ENCODE measurements at places on chromosomes 7 and 10. TPM values are rescaled to one million over a fixed set of nuclear protein-coding genes. Genes with fewer than 3 reads are reported as not detected.

GRCh38 chr10:118610577-118610976 is 15.1 kb upstream of the PRLHR start:
- DNase-seq = no peak

- no peak for DNase-seq
Observed at GRCh38 chr10:61793760-61794703, 107.5 kb upstream of the ARID5B start.

GRCh38 chr7:15175152-15175551 is 272.6 kb upstream of the DGKB start:
- no peak for DNase-seq

The GCK gene
- 1.5 TPM for total RNA-seq

The SYT15 gene
- total RNA-seq = 3.0 TPM

The TAS2R41 gene
- not detected for total RNA-seq

All from mesothelial cell of epicardium (in vitro differentiated cells).